Adipocyte (in vitro differentiated cells): ENCODE measurements at places on chromosomes 1 and 21.

DNA sequence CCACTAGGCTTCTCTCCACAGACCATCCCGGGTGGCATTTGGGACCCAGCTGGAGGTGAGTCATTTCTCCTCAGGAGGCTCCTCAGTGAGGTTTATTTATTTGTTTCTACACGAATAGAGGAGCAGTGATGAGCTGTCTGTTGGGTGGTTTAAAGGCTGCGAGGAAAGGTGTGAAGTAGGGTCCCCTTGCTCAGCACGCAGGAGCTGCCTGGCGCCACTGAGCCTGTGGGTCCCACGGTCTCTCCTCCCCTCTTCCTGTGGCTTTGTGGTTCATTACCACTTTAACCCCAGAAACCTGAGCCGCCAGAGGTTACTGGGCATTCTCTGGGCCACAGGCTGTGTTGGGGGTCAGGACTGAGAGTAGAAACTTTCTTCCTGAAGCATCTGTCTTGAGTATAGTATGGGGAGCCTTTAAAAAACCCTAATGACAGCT is 39.9 kb downstream of the IL6R start:
- peak; percentile 57 for DNase-seq

DNA sequence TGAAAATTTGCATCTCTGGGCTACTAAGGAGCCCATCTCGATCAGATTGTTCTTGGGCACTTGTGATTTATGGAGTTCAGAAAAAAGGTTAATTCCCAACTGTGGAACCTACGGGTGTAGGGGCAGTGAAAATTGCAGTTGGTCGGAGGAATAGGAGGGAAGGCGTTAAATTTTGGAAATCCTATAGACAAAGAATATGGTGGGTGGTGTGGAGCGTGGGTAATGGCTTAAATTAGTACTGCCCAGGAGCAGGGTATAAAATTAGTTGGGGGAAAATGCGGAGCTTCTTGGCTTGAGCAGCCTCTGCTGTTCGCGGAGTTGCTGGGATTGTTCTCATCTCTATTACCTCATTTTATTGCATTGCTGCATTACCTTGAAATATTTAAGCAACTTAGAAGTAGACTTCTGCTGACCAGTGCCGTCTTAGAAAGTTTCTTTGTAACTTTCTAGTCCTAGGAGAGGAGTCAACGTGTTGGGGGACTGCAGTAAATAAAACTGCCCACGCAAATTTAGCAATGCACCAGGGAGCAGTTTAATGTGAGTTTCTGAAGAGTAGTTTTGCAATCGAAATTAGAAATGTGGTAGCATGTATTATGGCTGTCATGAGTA is 514 bp downstream of the S1PR1 start:
- peak; percentile 85 for DNase-seq

GRCh38 chr1:47950471-47950870 is 46.7 kb downstream of the TRABD2B start:
- no peak for DNase-seq

DNA sequence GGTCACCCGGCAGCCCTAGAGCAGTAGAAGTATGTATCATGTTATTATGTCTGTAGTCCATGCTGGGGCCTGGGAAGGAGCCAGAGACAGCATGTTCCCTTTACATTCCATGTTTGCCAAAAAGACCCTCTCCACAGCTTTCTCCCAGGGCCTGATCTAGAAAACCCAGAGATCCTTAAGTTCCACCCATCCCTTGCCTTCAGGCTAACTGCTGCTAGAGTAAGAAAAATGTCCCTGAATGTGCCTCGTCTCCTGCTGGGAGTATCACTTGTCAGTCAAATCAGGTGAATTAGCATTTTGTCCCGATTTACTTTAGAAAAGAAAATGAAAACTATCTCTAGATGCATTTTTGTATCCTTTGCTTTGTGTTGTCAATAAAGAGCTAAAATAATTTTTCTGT is 13.3 kb upstream of the MRPS14 start:
- DNase-seq = no peak

- DNase-seq = no peak
Measured at GRCh38 chr1:41641475-41641814, 157.0 kb upstream of the EDN2 start.

- DNase-seq = no peak
Measured at GRCh38 chr1:172421974-172422604, 1.6 kb downstream of the C1orf105 start.

DNA sequence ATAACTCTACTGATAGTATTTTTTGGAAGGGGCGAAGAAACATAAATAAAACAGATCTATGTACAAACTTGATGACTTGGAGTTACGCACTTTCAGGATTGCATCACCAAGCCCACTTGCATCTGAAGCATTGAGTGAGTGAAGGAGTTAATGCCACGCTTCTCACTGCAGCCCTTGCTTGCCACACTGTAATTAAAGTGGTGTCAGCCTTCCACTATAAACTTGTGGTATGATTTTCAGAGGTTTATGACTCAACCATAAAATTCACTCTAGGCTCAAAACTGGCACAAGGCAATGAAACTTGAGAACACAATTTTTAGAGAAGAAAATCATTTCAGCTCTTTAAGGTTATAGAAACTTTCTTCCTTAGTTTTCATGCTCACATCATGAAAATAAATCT is 93.9 kb upstream of the PRMT6 start:
- peak; percentile 42 for DNase-seq
